Diencephalon (tissue), 1 donor: ENCODE measurements at places on chromosomes 16 and 17. TPM values are rescaled to one million over a fixed set of nuclear protein-coding genes. Genes with fewer than 3 reads are reported as not detected.

The PRAC1 gene
- total RNA-seq, result not detected

The RDM1 gene
- 3.0 TPM for total RNA-seq

The TBC1D3H gene
- total RNA-seq, result not detected

The FNDC8 gene
- not detected for total RNA-seq

The STX8 gene
- total RNA-seq, result 55.8 TPM

The MT3 gene
- 51.7 TPM for total RNA-seq

The HERPUD1 gene
- 65.5 TPM for total RNA-seq
